ENCODE measurements at places on chromosomes 6 and 20.
A peak's percentile ranks its signal among the peaks of the same experiment; 100 is the strongest.

DNA sequence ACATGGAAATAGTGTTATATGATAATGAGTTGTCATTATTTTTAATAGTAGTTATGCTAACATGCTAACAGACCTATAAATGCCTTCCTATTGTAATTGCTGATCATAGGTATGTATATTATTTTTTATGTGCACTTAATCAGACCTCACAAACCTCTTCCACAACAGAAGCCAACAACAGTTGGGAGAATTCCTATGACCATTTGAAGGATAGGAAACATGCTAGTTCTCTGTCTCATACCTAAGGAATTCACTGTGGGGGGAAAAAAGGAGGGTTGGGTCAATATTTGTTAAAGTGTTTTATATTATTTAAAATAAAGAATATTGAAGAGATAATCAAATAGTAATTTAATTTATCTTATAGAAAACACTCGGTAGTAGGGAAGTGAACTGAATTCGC lies 990.9 kb downstream of the EPHA7 start:
- no peak for DNase-seq

- no peak for DNase-seq
Measured at GRCh38 chr20:14414560-14414959, 77.1 kb upstream of the FLRT3 start.

DNA sequence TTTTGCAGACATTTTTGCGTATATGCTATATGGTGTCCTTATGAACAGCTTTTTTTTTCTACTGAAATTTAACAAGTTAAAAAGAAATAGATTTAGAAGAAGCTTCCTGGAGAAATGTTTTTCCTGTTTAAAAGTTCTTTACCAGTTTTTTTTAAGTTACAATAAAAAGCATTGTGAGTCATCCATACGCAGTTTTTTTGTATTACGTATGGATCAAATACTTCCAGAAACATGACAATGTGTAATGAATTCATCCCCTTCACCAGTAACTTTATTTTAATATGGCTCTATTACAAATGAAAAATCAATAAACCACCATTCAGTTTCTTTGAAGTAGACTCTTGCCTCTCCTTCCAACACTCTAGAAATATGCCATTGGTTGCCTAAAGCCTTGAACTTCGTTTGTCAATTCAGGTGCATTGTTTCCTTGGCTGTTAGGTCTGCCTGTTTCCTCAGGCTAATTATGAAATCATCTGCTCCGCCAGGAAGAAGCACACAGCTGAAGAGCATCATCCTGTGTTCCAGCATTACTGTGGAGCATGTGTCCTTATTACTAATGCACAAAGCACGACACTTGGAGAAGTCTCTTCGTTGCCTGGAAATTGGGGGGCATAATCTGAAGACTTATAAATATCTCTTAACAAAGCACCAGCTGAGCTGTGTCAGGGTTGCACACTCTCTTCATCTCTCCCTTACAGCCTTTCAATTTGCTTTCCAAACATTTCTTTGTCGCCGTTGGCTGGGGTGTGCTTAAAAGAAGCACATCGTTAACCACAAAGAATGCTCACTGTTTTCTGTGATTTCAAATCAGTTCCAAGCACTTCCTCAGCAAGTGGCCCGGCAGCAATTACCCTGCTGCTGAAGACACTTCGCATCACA lies 9.6 kb downstream of the MOXD1 start:
- DNase-seq: no peak

- DNase-seq: no peak
Measured at GRCh38 chr6:104459543-104459942, 400.2 kb downstream of the HACE1 start.

- no peak for DNase-seq
Measured at GRCh38 chr6:23875006-23875405, 251.0 kb upstream of the NRSN1 start.

DNA sequence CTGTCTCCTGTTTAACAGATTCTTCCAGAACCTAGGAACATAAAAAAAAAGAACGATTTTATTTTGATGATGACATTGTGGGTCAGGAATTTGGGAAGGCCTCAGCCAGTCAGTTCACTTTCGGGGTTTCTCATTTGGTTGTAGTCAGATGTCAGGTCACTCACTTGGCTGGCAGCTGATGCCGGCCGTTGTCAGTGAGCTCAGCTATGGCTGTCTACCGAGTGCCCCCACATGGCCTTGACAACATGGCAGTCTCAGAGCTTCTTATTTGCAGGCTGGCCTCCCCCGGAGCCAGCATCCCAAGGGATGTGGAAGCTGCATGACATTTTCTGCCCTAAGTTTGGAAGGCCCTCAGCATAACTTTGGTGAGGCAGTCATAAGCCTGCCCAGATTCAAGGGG lies 11.5 kb downstream of the RNF217 start:
- no peak for DNase-seq

DNA sequence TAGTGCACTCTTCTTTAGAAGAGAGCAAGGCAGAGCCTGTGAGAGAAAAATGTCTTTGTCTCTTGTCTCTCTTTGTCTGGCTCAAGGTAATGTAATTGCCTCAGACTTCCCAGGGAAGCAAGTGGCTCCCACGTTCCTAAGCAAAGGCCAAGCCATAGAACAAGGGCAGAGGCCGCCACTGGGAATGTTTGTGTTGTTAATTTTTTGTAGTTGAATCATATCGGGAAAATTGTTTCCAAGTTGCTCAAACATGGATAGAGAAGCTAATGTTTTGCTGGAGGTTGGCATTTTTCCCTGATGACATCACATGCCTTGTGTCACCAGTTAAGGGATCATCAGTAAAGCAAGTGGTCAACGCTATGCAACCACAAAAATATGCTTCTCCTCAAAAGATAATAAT lies 211.5 kb upstream of the FOXA2 start:
- DNase-seq: no peak

GRCh38 chr6:40244699-40245098 lies 310.4 kb upstream of the MOCS1 start:
- no peak for DNase-seq

DNA sequence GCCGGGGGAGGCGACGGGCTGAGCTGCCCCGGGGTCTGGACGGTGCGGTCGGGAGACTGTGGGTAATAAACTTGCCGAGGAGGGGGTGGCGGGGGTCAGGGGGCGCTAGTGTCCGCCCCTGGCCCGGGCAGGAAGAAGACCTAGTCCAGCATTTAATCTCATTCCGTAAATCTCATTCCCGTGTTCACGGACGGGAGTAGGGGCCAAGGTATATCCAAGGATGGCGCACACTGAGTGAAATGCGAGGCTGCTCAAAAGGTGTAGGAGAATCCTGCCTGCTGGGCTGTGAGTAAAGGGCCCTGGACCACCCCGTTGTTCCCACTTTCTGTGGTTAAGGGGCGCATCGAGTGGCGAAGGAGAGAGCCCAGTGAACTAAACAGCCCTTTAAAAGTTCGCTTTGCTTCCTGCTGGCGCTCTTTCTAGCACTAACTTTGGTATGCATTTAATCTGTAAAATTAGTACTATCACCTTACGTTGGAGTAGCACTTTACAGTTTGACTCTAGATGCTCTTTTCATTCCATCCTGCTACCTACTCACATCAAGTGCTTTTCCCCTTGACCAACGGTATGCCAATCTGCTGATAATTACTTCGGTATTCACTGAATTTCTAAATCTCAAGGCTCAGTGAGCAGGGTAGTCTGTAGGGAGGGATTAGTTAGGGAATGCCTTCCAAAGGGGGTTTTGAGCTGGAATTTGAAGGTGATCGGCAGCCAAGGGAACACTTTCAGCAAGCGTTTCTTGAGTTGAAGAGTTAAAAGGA lies 730 bp downstream of the PARD6B start:
- DNase-seq: no peak

DNA sequence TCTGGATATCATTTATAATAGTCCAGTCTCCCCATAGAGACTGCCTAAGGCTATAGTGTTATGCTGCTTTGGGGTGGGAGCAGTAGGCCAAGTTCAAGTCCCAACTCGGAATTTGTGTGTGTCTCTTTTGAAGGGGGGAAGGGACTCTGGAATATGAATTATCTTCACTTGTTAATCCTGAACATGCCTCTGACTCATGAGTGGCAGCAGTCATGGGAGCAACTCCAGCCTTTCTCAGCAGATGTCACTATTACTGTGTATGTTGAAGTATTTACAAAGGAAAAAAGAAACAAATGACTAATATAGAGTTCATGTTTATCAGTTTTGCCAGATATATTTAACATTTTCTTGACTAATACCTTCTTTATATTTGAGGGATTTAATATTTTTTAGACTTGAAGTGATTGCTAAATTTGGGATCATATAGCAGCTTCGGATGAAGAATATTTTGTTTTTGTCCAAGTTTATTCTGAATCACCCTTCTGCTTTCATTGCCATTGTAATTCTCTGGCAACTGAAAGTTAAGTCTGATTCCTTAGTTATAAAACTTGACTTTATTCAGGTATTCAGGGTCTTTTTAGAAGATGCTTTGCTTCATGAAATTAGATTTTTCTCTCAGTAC lies 23.4 kb downstream of the FAM217A start:
- DNase-seq: peak; percentile 68

- no peak for DNase-seq
Measured at GRCh38 chr6:44481056-44481455, 93.5 kb downstream of the CDC5L start.

DNA sequence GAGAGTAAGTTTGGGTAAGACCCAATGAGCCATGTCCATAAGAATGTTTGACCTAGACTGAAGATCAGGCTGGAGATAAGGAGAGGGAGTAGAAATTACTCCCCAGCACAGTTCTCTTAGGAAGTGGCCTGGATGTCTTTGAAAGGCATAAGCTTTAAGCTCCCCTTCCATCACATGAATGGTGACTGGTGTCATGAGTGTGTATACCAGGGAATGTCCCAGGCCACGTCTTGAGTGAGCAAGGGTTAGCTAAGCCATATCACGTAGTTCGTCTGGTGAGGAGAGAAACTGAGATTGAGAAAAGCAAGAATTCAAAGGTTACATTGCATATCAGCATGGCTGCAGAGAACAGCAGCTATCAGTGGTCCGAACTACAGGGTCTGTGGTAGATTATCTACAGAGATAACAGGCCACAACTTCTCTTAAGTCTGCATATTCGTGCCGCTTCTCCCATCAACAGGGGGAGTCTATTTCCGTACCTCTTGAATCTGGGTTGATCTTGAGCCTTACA lies 60.1 kb upstream of the BMP2 start:
- no peak for DNase-seq

GRCh38 chr6:87822011-87822410 lies 120.0 kb upstream of the AKIRIN2 start:
- DNase-seq: no peak

DNA sequence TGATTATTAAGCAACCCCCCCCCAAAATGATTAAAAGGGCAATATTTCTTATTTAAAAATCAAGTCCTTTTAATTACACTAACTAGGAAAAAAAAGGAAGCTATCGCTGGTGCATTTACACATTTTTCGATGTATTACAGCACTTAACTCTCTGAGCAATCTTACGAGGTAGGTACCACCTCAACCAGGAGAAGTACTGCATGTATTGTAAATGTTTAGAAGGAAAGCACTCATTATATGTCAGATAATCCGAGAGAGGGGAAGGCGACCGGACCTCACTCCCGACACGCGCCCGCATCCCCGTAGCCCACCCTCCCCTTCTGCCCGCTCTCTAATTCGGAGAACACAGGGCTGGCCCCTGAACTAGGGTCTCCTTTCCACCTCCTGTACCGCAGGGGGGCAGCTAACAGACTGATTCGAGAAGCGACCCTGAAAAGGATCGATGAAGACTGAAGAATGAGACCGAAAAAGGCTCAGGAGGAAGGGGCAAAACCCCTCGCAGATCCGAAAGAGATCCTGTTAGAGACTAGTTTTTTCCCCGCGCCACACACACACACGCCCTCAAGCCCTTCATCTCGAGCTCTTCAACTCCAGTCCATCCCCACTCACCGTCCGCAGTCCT lies 337 bp downstream of the ESF1 start:
- DNase-seq: peak; percentile 47
